ENCODE measurements at places on chromosomes 5 and 9.
A peak's percentile ranks its signal among the peaks of the same experiment; 100 is the strongest.

- DNase-seq, result no peak
- H3K4me3 ChIP-seq, result peak overlapping the region; percentile 48
- H3K36me3 ChIP-seq, result no peaks in the 10 kb centered on the region
- H3K27me3 ChIP-seq, result no peaks in the 10 kb centered on the region
Observed at GRCh38 chr5:169301386-169301934, 521 bp upstream of the SLIT3 start.

DNA sequence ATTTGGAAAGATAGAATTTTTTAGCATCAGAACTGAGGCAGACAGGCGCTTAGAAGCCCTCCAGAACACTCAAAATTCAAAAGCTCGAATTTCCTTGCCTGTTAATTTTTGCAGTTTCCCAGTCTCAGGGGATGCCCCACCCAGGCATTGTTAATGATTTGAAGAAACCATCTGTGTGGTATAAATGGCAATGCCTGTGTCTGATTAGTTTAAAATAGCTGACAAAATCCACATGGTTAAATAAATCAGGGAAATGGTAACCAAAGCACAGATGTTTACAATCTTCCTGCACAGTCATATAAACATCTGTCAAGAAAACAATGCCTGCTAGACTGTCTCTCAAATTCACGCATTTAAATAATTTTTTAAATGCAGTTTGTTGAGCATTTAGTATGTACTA, 185.2 kb upstream of the RGMB start:
- DNase-seq, result no peak
- no peak overlapping the region for H3K27ac ChIP-seq
- H3K27me3 ChIP-seq, result no peaks in the 10 kb centered on the region
- no peaks in the 10 kb centered on the region for H3K36me3 ChIP-seq
- H3K4me1 ChIP-seq, result no peaks in the 10 kb centered on the region

GRCh38 chr5:1648806-1649205, 125.0 kb upstream of the LPCAT1 start:
- H3K4me3 ChIP-seq, result no peak overlapping the region
- peaks cover 11% of the 10 kb centered on the region for H3K27me3 ChIP-seq
- no peak for DNase-seq
- H3K4me1 ChIP-seq, result no peaks in the 10 kb centered on the region
- H3K36me3 ChIP-seq, result no peaks in the 10 kb centered on the region

- no peak overlapping the region for H3K4me3 ChIP-seq
- H3K4me1 ChIP-seq, result no peaks in the 10 kb centered on the region
- DNase-seq, result no peak
- no peaks in the 10 kb centered on the region for H3K36me3 ChIP-seq
Observed at GRCh38 chr9:71683598-71684235, 84.6 kb downstream of the CEMIP2 start.

DNA sequence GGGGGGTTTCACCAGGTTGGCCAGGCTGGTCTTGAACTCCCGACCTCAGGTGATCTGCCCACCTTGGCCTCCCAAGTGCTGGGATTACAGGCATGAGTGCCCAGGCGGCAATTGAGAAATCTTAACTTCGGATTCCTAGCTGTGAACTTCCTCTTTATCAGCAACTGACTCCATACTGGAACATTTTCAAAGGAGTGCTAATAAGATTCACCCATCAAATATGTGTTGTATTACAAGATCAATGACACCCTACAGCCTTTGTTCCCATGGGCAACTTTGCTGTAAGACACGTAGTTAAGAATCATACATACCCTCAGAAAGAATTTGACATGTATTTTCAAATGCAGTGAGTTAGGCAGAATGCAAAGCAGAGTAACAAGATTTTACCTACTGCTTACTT, 23.1 kb upstream of the ACOT12 start:
- no peaks in the 10 kb centered on the region for H3K36me3 ChIP-seq
- DNase-seq, result no peak
- no peak overlapping the region for H3K4me3 ChIP-seq
- no peaks in the 10 kb centered on the region for H3K4me1 ChIP-seq
- no peak overlapping the region for H3K27ac ChIP-seq

GRCh38 chr9:123120131-123120530, 86.7 kb downstream of the GPR21 start:
- H3K36me3 ChIP-seq, result no peaks in the 10 kb centered on the region
- no peak overlapping the region for H3K4me3 ChIP-seq
- H3K27me3 ChIP-seq, result no peaks in the 10 kb centered on the region
- no peaks in the 10 kb centered on the region for H3K4me1 ChIP-seq
- no peak overlapping the region for H3K27ac ChIP-seq

- no peaks in the 10 kb centered on the region for H3K27me3 ChIP-seq
- no peak for DNase-seq
Observed at GRCh38 chr5:83924171-83924570, 203.5 kb upstream of the HAPLN1 start.

DNA sequence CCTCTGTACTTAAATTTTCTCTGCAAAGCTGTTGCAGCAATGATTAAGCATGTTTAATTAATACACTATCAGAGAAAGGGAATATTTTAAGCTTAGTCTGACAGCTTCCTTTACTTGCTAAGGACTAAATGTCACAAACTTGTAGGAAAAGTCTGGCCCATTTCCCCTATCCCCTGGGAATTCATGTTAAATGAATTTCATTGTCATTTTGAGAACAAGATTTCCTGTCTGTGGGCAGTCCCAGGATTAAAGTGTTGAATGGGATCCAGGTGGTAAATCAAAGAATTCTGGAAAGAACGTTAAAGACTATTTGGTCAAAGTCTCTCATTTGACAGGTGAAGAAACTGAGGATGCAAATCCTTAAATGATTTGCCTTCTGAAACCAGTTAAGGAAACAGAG, 214.8 kb downstream of the MPDZ start:
- no peaks in the 10 kb centered on the region for H3K27me3 ChIP-seq
- H3K36me3 ChIP-seq, result no peaks in the 10 kb centered on the region
- H3K4me3 ChIP-seq, result no peak overlapping the region

- H3K4me1 ChIP-seq, result no peaks in the 10 kb centered on the region
- no peaks in the 10 kb centered on the region for H3K27me3 ChIP-seq
- H3K4me3 ChIP-seq, result no peak within 1 kb of the TSS
Observed at GRCh38 chr9:135520916-135521607, at the start of gene LCN1. Gene LCN1, plus strand, starts transcription at chr9:135521440. Its CDS starts 58 bp downstream, at chr9:135521498.

GRCh38 chr9:77475641-77476473, 172.3 kb downstream of the GNA14 start:
- H3K4me3 ChIP-seq, result no peak overlapping the region
- H3K27me3 ChIP-seq, result no peaks in the 10 kb centered on the region

- H3K27ac ChIP-seq, result no peak overlapping the region
- DNase-seq, result no peak
- H3K27me3 ChIP-seq, result no peaks in the 10 kb centered on the region
- no peak overlapping the region for H3K4me3 ChIP-seq
- no peaks in the 10 kb centered on the region for H3K4me1 ChIP-seq
Observed at GRCh38 chr5:142724821-142725220, 38.9 kb upstream of the FGF1 start.

DNA sequence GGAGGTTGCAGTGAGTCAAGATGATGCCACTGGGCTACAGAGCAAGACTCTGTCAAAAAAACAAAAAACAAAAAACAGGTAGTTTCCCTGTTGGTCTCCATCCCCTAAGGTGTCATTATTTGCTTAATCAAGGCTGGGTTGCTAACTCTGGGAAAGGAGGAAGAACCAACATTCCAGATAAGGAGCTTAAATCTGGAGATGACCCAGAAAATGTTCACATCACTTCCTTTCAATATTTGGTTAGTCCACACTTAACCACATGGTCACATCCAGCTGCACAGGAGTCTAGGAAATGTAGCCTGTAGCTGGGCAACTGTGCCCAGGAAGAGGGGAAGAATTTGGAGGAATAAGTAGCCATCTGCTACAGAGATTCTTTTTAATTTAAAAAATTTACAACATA, 25.9 kb upstream of the MEGF9 start:
- DNase-seq, result no peak
- H3K36me3 ChIP-seq, result no peaks in the 10 kb centered on the region
- H3K27me3 ChIP-seq, result no peaks in the 10 kb centered on the region
- no peak overlapping the region for H3K4me3 ChIP-seq

DNA sequence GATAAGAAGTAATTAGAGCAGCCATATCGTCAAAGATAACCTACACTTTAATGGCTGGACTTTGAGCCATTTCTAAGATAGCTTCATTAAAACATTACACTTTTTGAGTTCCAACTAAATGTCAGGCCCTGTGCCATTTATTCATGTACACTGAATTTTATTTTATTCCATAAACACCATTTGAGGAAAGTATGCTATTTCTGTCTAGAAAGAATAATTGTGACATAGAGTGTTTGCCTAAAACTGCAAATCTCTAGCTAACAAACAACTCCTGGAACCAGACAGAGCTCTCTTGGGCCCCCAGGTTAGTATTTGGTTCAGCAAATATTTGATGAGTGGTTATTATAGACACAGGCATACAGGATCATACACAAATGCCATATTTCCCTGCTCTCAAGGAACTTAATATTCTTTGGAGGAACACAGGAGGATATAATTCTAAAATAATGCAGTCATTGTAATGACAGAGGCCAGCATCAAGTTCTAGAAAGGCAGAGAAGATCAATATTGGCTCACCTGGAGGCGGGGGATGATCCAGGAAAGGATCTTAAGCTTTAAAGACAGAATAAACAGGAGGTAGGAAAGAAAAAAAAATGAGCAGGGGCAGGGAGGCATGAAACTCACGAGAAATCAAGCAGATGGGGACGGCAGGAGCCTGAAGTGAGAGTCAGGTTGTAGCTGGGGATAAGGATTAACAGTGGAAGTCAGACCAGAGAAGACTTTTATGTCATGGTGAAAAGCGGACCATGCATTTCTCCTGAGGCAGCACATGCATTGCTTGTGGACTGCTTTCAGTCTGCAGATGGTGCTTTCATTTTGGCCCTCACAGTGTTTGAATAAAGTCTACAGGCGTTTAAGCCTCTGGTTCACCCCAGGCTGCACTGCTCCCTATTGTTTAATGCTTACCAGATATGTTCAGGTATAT, 127.7 kb downstream of the GCNT1 start:
- H3K27me3 ChIP-seq, result no peaks in the 10 kb centered on the region
- H3K27ac ChIP-seq, result no peak overlapping the region
- no peaks in the 10 kb centered on the region for H3K36me3 ChIP-seq
- DNase-seq, result no peak
- H3K4me1 ChIP-seq, result no peaks in the 10 kb centered on the region
- no peak overlapping the region for H3K4me3 ChIP-seq

GRCh38 chr5:7910738-7911428, 41.9 kb downstream of the MTRR start:
- H3K27ac ChIP-seq, result no peak overlapping the region
- no peak for DNase-seq
- H3K27me3 ChIP-seq, result no peaks in the 10 kb centered on the region
- H3K4me1 ChIP-seq, result no peaks in the 10 kb centered on the region

DNA sequence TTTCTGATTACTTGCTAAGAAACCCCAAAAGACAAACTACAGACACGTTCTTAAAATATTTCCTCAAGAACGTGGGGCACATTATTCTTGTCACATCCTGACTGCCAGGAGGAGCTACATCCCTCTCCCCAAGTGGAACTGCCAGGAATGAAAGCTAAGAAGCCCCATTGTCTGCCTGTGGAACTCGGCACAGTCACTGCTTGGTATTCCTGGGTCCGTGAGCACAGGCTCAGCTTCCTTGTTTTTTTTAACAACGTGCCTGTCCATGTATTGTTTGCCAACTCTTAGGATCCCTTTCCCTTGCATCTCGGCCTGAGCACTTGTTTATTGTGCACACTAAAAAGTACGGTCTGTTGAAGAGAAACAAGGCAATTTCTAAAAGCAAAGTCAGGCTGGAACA, 47.0 kb upstream of the SELENOP start:
- no peak overlapping the region for H3K27ac ChIP-seq
- no peak overlapping the region for H3K4me3 ChIP-seq
- no peaks in the 10 kb centered on the region for H3K36me3 ChIP-seq
- no peak for DNase-seq
- no peaks in the 10 kb centered on the region for H3K4me1 ChIP-seq
- no peaks in the 10 kb centered on the region for H3K27me3 ChIP-seq

- H3K27ac ChIP-seq, result no peak overlapping the region
- no peaks in the 10 kb centered on the region for H3K27me3 ChIP-seq
- H3K4me3 ChIP-seq, result no peak overlapping the region
- H3K36me3 ChIP-seq, result peaks cover 53% of the 10 kb centered on the region
Observed at GRCh38 chr9:127087836-127088235, 34.6 kb downstream of the ANGPTL2 start.

DNA sequence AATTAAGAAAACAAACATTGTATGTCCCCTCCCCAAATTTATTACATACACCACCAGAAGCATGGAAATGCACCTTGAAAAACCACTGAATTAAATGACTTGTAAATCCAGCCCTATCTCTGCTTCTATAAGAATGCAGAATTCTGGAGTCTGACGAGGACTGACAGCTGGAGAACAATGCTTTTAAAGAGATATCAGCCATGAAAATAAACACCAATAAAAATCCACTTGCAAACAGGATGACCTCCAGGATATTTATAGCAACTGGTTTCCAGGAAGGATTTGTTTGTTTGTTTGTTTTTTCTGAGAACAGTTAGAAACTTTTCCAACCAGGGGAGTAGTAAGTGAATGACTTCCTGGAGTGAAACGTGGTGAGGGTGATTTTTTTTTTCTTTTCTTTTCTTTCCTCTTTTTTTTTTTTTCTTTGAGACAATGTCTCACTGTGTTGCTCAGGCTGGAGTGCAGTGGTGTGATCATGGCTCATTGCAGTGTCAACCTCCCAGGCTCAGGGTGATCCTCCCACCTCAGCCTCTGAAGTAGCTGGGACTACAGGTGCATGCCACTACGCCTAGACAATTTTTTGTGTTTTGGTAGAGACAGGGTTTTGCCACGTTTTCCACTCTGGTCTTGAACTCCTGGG, 38.7 kb upstream of the SLC36A1 start:
- no peaks in the 10 kb centered on the region for H3K27me3 ChIP-seq
- no peaks in the 10 kb centered on the region for H3K4me1 ChIP-seq
- no peak overlapping the region for H3K4me3 ChIP-seq
- H3K27ac ChIP-seq, result no peak overlapping the region

DNA sequence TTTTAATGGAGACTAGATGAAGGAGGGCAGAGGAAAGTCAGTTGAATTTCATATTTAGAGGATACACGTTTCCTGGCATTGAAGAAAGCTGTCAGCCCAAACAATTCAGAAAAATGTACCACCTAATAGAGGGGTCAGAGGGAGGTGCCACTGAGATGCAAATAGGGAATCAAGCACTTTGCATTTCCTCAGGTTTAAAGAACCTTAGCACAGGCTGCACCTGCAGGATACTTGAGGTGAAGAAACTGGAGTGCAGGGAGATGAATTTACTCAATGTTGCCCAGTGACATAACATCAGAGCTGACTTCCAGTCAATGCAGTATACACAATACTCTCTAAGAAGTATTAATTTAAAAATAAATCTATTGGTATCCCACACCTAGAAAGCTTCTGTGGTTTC, 67.0 kb upstream of the MAST4 start:
- no peaks in the 10 kb centered on the region for H3K27me3 ChIP-seq

All from Peyer's patch (tissue), 4 donors.